ENCODE measurements at places on chromosomes 1 and 21.
A peak's percentile ranks its signal among the peaks of the same experiment; 100 is the strongest.

DNA sequence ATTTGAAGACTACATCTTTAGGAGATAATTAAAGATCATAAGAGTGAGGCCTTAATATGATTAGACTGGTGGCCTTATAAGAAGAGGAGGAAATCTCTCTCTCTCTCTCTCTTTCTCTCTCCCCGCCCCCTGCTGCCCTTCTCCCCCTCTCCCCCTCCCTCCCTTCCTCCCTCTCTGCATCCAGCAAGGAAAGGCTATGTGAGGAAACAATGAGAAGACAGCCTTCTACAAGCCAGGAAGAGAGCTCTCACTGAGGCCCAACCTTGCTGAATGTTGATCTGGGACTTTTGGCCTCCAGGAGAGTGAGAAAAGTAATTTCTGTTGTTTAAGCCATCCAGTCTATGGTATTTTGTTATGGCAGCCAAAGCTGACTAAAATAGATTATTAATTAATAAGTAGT lies 21.6 kb downstream of the FOXD3 start:
- no peak for DNase-seq

GRCh38 chr1:219086956-219087469 lies 86.7 kb upstream of the LYPLAL1 start:
- no peak for DNase-seq

DNA sequence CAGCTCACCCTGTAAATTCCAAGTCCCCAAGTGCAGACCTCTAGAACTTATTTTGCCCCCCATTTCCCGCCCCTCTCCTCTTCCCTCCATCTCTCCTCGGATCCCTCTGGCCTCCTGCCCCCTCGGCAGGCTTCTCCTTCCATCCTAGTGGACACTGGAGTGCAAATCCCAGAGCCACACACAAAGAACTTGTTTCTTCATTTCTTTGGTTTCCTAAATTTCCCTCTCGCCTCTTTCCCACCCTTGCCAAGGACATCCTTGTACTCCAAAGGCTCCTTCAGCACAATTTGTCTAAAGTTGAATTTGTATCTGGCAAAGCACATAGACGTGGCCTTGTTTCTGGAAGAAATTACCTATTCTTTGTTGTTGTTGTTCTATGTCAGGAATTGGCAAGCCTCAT lies 17.5 kb downstream of the UMODL1 start:
- no peak for DNase-seq

GRCh38 chr1:156862584-156862983 lies 1.9 kb downstream of the NTRK1 start:
- no peak for DNase-seq

GRCh38 chr1:61839679-61840078 lies 97.4 kb downstream of the PATJ start:
- DNase-seq = peak; percentile 49

DNA sequence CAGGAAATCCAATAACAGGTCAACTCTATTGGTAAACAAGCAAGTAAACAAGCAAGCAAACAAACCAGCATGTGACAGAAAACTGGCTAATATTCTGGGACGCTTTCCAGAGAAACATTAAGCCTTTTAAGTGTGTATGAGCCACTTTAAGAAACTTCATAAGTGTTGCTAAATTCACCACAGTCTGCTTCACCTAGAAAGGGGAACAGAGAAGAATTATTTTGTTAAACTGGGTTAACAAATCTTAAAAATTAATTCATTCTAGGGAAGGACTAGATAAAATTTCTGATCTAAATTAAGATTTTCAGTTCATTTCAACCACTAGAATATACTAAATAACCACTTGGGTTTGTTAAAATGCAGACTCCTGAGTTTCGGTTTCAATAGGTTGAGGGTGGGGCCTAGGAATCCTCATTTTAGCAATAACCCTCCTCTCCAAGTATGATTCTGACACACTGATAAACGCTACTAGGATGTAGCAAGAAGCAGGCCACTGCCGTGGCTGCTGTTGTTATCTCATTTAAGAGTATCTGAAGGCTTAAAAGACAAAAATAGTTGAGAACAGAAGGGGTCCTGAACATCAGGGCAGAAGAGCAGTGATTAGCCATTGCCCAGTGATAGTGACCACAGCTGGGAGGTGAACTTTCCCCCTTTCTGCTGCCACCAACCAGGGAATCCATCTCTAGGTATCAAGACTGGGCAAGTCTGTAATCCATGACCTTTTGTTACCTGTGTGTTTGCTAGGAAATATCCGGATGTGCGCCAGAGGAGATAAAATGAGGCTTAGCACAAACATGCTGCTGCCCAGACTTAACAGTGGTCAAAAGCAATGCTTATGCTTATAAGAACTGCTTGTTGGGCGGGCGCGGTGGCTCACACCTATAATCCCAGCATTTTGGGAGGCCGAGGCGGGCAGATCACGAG lies 11.2 kb downstream of the CREG1 start:
- no peak for DNase-seq

- no peak for DNase-seq
These were observed 36.5 kb downstream of the IGSF21 start for GRCh38 chr1:18144062-18144461.

GRCh38 chr1:212607206-212607912 lies 1.2 kb upstream of the ATF3 start:
- DNase-seq = no peak

- no peak for DNase-seq
These were observed 13.8 kb upstream of the SLC6A9 start for GRCh38 chr1:44045064-44045463.
